Left renal pelvis (tissue), 4 donors: ENCODE measurements at places on chromosomes 16 and 17. TPM values are rescaled to one million over a fixed set of nuclear protein-coding genes. Genes with fewer than 3 reads are reported as not detected.

TXNL4B gene
- polyA plus RNA-seq: 20.0 TPM

FBXW10 gene
- polyA plus RNA-seq: 0.54 TPM

CYLD gene
- polyA plus RNA-seq: 24.9 TPM

GRCh38 chr17:76140661-76141211 is 309 bp downstream of the FOXJ1 start:
- DNase-seq: no peak

DNA sequence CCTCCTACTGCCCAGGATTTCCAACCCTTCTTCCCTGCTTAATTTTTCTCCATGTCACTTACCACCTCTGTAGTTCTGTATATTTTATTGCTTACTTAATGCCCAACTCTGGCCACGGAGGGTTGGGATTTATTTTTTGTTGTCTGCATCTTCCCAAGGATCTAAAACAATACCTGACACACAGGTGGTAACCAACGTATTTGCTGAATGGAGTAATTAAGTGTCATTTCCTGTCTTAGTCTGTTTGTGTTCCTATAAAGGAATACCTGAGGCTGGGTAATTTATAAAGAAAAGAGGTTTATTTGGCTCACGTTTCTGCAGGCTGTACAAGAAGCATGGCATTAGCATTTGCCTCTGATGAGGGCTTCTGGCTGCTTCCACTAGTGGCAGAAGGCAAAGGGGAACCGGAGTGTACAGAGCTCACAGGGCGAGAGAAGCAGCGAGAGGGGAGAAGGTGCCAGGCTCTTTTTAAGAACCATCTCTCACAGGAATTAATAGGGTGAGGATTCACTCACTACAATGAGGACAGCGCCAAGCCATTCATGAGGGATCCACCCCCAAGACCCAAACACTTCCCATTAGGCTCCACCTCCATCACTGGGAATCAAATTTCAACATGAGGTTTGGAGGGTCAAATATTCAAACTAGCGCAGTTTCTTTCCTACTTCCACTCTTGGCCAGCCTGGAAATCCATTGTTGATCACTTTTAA is 44.8 kb downstream of the ERN1 start:
- no peak for DNase-seq

DNA sequence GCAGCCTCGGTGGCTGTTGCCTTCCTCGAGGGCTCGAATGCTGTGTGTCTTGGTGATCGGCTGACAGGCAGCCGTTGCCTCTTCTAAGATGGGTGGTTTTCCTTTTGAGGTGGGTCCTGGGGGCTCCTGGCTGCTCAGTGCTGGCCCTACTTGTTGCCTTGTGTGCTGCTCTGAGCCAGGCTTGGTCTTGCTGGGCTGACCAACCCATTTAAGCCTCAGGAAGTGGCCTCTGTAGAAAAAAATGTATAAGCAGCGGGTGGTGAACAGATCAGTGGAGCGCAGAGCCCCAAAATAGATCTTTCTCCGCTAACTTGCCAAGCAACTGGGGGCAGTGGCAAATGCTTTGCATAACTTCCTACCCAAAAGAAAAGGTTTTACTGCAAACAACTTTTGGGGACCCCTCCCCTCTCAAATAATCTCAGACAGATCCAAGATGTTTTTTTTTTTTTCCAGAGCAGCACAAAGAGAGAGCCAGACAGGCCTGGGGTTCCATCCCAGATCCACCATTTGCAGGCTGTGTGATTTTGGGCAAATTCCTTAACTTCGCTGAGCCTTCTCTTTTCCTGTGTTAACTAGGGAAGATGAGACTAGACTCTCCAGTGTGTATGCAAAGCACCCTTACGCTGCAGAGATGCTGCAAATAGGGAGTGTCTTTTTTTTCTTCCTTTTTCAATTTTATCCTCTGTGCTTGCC is 42.5 kb downstream of the PLCG2 start:
- no peak for DNase-seq

DNA sequence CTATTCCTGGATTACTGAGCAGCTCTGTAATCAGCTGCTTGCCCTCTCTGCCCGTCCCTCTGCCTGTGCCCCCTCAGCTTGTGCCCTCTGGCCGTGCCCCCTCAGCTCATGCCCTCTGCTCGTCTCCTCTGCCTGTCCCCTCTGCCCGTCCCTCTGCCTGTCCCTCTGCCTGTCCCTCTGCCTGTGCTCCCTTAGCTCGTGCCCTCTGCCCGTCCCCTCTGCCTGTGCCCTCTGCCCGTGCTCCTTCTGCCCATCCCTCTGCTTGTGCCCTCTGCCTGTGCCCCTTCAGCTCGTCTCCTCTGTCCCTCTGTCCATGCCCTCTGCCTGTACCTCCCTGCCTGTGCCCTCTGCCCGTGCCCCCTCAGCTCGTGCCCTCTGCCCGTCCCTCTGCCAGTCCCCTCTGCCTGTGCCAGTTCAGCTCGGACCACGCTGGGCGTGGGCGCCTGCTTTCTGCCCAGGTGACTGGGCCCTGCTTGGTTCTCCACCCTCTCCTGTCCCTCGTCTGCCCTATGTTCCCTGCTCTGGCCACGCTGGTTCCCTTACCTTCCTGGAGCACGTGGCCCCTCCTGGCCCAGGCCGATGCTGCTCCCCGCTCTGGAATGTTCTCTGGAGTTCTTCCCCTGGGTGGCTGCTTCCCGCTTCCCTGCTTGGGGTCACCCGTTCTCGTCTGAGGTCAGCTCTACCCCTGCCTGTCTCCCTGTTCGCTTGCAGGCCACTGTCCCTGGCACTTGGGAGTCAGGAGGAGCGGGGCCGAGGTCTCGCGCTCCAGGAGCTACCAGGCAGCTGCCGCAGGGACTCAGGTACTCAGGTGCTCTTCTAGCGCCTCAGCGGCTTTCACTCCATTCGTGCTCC is 63.9 kb downstream of the BANP start:
- no peak for DNase-seq

GRCh38 chr17:6498901-6499540 is 54.8 kb downstream of the PIMREG start:
- no peak for DNase-seq
